ENCODE measurements at places on chromosomes 1 and 21.

- DNase-seq: no peak
Measured at GRCh38 chr1:30256911-30257310, 466.5 kb downstream of the MATN1 start.

GRCh38 chr1:211910113-211910884, 79.7 kb upstream of the LPGAT1 start:
- no peak for DNase-seq

- no peak for DNase-seq
Measured at GRCh38 chr1:4022715-4023114, 122.6 kb upstream of the C1orf174 start.

DNA sequence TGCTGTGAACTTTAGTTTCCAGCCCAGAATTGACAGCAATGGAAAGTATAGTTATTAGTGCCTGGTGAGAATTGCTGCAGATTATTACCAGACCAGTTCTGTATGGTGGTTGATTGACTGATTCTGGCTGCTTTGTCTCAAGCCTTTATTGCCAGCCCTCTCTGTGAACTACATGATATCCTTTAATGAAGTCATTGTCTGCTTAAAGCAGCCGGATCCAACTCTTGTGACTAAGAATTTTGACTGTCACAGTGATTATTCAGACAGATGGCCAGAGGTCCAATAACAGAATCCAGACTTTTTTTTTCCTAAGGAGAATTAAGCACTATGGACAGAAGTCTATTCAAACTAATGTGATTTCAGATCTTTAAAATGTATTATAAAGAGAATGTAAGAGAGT, 1548.6 kb upstream of the B3GALT2 start:
- no peak for DNase-seq

DNA sequence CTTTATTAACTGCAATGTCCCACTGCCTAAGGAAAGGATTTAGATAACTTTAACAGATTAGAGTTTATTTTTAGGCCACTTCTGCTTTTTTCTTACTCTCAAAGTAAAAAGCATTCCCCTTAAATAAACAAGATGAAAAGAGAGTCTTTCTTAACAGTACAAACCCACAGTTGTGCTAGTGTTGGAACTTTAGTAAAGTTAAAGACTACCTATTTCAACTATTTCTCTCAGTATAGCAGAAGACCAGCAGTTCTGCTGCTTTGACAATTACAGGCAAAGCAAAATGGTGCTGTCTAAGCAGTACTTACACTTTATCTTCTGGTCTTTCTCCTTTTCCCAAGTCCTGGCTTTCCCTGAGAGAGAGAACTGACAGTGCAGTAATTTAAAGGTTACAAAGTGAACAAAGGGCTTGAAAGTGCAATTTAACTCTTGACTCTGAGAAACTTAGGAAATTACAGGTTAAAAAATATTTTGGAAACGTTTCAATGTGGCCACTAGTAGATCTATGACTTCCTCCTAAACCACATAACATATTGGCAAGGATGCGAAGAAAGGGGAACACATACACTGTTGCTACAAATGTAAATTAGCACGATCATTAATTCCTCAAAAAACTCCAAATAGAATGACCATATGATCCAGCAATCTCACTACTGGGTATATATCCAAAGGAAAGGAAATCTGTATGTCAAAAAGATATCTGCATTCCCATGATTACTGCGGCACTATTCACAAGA, 135.4 kb upstream of the POGK start:
- no peak for DNase-seq

GRCh38 chr21:35100349-35100811, 51.3 kb upstream of the RUNX1 start:
- no peak for DNase-seq

DNA sequence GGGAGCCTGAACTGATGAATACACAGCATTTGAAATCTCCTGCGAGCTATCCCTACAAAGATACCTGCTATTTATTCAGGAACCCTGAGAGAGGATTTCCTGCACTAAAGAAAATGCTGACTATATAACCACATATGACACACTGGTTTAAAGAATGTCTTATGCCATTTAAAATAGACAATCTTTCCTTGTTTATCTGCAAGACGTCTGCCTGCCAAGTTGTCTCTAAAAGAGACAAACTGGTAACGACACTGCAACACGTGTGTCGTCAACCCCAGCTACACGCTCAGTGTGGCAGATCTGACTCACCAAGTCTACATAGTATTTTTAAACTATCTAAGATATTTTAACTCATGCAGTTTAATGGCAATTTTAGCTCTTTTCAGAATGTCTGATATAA, 42.7 kb downstream of the APP start:
- peak; percentile 65 for DNase-seq

- DNase-seq: peak; percentile 15
Measured at GRCh38 chr1:104780470-104781078, 1030.9 kb downstream of the AMY1C start.

GRCh38 chr1:17603091-17603841, 63.8 kb downstream of the ARHGEF10L start:
- no peak for DNase-seq

- DNase-seq: no peak
Measured at GRCh38 chr1:54105080-54105479, 47.7 kb downstream of the CDCP2 start.

GRCh38 chr21:27561116-27561515, 594.2 kb upstream of the ADAMTS5 start:
- no peak for DNase-seq

DNA sequence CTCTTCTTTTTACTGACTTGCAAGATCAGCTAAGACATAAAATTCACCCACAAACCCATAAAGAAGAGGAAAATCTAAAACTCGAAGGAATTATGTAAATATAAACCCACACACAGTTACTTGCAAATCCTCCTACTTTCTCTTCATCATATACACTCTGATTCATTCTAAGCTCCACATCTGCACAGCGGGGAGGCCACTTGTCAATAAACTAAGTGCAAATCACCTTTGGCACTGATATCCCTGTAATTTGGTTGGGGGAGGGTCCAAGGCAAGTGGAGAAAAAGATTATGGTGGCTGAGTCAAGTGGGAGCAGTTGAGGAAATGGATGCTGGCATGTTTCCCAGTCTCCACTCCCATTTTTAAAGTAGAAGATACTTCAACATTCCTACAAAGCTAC, 596.5 kb downstream of the MATN1 start:
- no peak for DNase-seq

DNA sequence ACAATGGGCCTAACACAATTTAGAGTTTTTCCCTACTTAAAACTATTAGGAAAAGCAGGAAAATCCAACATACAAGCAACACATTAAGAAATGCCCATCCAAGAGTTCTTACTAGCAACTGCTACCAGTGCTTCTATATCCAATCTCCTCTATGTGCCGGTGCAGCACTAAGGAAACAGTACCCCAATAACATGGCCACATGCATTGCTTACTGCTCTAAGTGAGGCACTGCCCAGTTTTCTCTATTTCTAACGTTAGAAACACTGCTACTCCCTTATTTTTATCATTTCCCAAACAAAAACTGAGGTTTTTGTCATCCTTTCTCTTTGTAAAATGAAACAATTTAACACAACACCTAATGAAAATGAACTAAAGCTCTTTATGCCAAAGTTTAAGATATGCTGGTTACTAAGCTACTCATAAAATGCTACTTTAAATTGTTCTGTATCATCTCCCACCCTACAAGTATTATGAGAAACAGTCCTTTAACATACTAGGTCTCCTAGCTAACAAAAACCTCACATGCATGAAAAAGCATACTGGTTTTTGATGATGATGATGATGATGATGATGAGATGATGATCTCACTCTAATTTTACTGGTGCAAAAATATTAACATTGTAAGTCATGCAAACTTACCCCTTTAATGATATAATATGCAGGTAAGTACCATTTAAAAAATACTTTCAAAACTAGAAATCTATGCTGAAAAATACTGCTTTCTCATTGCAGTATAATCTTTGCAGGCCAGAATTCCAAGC, 90.7 kb upstream of the TTC39A start:
- no peak for DNase-seq

GRCh38 chr1:159970932-159971342, 16.9 kb upstream of the SLAMF9 start:
- DNase-seq: no peak

DNA sequence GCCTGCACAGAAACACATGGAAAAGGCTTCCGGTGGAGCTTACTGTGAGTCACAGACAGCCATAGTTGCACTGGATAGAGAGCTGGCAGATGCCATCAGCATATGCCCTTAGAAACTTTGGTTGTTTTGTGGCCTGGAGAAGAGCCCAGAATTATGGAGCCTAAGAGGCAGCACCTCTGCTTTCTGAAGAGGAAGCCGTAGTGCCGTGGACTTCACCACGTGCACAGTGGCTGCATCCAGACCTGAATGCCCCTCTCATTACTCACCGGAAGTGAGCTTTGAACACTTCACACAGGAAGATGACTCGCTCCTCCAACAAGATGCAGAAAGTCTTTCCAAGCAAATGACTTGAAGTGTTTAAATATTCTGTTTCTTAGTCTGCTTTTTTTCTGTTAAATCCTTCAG, 28.4 kb downstream of the JUN start:
- DNase-seq: peak; percentile 100

GRCh38 chr21:42983103-42983502, 8.7 kb downstream of the PKNOX1 start:
- peak; percentile 51 for DNase-seq

GRCh38 chr21:33783187-33783979, 132.2 kb downstream of the ATP5PO start:
- no peak for DNase-seq

GRCh38 chr1:86388777-86389176, 7.3 kb downstream of the ODF2L start:
- DNase-seq: peak; percentile 17

DNA sequence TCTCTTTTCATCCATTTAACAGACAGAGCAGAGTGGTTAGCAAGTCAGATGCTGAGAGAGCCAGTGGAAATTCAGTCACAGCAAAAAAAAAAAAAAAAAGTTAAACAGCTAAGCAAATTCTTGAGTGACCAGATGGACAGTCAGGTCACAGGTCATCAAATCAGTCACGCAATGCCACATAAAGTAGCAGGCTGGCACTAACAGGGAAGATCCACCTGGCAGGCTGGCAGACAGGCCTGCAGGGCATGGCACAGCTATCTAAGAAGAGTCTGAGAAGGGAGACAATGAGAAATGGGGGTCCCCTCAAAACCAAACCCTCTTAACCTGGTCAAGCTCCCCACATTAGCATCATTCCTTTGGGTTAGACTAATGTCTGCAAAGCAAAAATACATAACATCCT, 371.9 kb downstream of the TTLL7 start:
- no peak for DNase-seq

DNA sequence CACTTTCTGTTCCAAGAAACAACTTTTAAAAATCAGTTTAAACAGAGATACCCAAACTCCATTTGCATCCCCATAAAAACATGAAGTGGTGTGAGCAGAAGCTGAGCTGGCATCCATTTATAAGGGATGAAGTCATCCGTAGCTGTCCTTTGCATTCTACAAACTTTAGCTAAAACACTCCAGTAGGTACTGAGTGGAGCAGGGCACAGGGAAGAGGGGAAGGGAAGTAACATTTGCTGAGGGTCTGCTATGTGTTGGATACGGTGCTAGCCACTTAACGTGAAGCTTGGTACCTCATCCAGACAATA, 32.9 kb downstream of the VWA5B1 start:
- no peak for DNase-seq

DNA sequence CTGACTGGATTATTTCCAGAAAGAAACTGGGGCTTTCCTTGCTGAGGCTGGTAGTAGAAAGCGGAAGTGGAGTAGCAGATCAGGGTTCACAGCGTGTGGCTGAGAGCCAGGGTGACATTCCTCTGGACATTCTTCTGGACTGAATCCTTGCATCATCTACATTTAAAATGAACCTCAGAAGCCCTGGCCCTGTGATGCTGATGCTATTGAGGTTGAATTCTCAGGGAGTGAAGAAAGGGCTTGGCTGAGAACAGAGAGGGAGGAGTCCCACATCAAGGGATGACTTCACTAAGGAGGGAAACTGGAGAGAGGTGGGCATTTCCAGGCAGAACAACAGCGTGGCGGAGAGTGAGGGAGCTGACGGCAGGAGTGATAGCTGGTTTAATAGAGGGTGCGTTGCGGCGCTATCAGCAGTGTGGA, 102.3 kb upstream of the LMO4 start:
- peak; percentile 99 for DNase-seq

GRCh38 chr1:100449477-100449876, 88.5 kb upstream of the GPR88 start:
- DNase-seq: no peak

DNA sequence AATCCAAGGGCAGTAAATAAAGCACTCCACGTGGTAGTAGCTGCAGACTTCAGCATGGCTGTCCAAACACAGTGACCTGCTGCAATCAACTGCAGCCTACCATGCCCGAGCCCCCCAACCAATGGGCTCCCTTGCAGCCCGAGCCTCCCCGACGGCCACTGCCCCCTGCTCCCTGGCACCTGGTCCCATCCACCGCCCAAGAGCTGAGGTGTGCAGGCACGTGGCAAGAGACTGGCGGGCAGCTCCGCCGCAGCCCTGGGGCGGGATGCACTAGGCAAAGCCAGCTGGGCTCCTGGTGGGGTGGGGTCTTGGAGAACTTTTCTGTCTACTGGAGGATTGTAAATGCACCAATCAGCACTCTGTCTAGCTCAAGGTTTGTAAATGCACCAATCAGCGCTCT, 57.6 kb upstream of the RGS2 start:
- no peak for DNase-seq

- DNase-seq: no peak
Measured at GRCh38 chr1:33119532-33120217, 38.7 kb downstream of the AZIN2 start.

DNA sequence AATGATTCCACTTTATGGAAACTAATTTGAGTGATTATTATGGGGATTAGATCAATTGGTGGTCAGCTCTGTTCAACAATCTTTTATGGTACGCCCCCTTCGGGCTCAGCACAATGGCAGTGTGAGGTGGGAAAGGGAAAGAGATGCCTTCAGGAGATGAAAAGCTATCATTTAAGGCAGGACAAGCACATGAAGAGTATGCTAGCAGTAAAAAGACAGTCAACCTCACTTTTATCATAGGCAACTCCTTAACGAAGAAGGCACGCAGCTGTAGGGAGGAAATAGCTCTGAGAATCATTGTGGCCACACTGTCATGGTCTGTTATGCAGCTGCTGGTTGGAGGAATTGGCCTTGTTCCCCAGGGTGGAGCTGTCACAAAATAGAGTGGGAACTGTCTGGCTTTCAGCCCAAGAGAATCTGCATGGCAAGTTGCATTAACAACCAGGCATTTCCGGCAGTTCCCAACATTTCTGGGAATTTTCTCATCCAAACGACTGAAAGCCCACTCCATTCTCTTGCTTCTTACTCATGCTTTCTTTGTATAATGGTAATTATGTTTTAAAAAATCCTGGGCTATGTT, 54.4 kb upstream of the BCL10 start:
- peak; percentile 99 for DNase-seq

- DNase-seq: no peak
Measured at GRCh38 chr1:27481994-27482620, 7.9 kb downstream of the WASF2 start.

- peak; percentile 42 for DNase-seq
Measured at GRCh38 chr1:104921525-104921924, 1171.8 kb downstream of the AMY1C start.

DNA sequence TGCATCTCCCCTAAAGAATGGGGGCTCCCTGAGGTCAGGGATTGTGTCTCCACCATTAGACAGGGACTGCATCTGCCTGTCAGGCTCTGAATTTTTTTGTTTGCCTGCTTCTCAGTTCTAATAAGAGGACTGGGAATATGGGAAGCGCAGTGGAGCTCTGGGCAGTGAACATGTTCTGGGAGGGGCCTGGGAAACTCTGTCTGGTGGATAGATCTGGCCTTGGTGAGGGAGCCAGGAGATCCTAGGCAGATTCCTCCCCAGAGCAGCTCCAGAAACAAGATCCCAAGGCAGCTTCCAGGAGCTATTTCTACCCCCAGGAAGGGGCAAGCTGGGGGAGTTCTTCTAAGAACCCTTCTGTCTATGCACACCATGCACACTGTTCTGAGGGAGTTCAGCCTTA, 12.6 kb upstream of the MYOG start:
- DNase-seq: no peak
